A549 treated with Hydrocortisone at 1 μM for 4 hours (cell line): ENCODE measurements at places on chromosomes 7 and 10. TPM values are rescaled to one million over a fixed set of nuclear protein-coding genes. Genes with fewer than 3 reads are reported as not detected.

The PALD1 gene
- total RNA-seq, result 5.1 to 7.0 TPM (median 6.9 TPM) in 5 replicates

The CUZD1 gene
- total RNA-seq, result 1.3 to 1.4 TPM (median 1.3 TPM) in 5 replicates

The HOXA5 gene
- 4.1 to 5.9 TPM (median 4.2 TPM) in 5 replicates for total RNA-seq

The TCERG1L gene
- not detected in 5 replicates for total RNA-seq

The IL2RA gene
- total RNA-seq, result not detected in 5 replicates
